CD4-positive, alpha-beta memory T cell (primary cell): ENCODE measurements at places on chromosomes 1 and 21.
A peak's percentile ranks its signal among the peaks of the same experiment; 100 is the strongest.

DNA sequence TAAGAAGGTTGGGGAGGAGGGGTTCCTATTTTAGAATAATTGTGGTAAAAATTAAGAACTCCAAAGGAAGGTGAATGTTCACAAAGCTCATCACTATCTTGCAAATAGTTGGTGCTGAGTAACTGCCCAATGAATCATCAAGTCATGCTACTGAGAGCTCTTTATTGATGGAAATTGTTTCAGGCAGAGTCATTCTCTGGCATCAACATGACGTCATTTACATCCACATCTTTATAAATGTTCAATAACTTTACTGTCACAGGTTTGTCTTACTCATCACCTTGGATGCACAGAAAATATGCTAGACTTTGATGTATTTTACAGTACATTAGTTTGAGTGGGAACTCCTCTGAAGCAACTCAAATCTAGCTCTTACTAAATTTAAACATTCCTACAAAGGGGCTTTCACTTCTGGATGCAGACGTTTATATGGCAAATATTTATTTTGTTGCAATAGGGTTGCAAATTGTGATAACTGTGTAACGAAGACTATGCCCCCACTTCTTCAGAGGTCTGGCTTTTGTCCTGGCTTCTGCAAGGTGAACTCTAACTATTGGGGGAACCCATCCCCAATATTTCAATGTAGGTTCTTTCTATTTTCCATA, 273.7 kb upstream of the AJAP1 start:
- DNase-seq: no peak

GRCh38 chr1:203373991-203374390, 23.1 kb upstream of the FMOD start:
- DNase-seq: no peak

- no peak for DNase-seq
Observed at GRCh38 chr21:26881504-26882228, 36.5 kb upstream of the ADAMTS1 start.

- DNase-seq: no peak
Observed at GRCh38 chr21:19608101-19608621, 1204.6 kb upstream of the TMPRSS15 start.

GRCh38 chr1:158998037-158998780, 11.5 kb upstream of the IFI16 start:
- no peak for DNase-seq

- no peak for DNase-seq
Observed at GRCh38 chr1:45304311-45305081, 22.2 kb upstream of the HPDL start.

GRCh38 chr1:201184307-201185122, 6.1 kb upstream of the IGFN1 start:
- DNase-seq: no peak

DNA sequence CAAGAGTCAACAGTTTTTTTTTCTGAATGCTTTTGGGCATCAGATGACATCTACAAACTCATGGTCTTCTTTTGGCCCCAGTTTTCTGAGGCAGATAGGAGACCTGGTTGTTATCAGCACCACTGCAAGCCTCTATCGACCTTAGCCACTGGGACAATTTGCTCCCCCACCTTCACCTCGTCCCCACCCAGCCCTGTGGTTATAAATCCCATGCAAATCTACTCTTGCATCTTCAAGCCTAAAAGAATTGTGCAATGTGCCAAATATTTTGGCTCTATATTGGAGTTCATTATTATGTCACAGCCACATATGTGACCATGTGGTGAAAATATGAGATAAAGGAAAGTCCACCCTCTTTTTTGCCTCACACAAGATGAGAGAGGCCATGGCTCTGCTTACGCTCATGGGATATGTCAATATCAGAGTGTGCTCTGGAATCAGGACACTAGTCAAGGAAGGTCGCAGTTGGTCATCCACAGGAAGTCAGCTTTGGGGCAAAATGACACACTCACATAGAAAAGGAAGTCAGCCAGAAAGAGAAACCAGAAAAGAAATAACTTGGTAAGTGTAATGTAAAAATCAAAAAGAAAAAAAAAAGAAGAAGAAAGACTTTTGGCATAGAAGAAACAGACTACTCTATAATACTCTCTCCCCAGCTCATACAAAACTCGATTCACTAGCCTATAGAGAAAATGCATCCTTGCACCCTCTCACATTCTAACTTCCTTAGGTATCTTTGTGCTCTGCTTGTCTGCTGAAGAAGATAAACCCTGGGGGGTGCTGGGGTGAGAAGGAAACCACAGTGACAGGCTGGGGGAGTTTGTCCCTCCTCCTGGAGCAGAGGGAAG, 21.2 kb downstream of the SLC30A10 start:
- DNase-seq: no peak

DNA sequence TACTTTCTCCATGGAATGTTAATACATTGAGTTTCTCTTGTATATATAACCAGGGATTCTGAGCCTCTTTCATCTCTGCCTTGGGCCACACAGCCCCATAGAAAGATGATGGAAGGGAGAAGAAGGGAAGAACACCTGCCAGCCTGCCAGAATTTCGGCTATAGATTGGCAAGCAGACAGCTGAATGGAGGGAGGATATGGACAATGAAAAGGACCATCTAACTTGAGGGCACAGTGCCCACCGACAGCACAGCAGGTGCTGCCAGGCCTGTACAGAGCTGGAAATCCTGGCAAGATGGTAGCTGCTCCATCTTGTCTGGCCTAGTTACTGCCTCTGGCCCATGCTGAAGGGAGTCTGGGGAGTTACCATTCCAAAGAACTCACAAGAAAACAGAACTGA, 244.3 kb downstream of the FGGY start:
- DNase-seq: no peak

- DNase-seq: no peak
Observed at GRCh38 chr1:75234562-75234961, 100.4 kb downstream of the LHX8 start.

GRCh38 chr1:245652660-245653427, 498.1 kb downstream of the KIF26B start:
- DNase-seq: no peak

DNA sequence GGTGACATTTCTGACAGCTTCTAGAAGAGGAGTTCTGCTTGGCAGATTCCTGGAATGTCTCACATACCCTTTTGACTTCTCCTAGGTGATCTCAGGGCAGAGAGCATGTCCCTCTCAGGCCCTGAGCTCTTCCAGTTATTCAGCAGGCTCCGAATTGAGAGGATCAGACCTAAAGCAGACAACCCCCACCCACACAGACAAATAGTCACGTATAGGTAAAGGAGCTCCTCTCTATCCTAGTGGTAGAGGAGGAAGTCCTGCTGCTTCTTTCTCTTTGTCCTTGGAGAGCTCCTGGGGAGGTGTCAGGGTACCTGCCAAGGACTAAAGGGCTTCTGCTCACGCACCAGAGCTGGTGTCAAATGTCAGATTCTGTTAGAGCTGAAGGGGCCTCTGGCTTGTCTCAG, 128.1 kb downstream of the IER5 start:
- no peak for DNase-seq

GRCh38 chr1:228281631-228282328, 73.9 kb downstream of the OBSCN start:
- DNase-seq: no peak

DNA sequence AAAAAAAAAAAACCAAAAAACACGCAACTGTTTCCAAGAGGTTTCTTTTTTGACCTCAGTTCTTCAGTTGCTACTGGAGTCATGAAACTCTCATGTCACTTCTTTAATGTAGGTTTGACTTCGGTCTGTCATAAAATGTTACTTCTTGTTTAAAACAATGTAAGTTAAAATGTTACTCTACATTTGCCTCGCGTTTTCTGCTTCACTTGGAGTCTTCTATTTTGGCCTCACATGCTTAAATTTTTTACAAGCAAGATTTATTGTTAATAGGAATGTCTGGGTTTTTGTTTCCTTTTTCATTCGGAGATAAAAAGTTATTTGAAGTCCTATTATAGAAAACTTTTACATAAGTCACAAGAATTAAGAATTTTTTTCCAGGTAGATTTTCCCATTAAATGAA, 880.2 kb downstream of the LTN1 start:
- no peak for DNase-seq

GRCh38 chr1:244302876-244303609, 148.7 kb downstream of the ADSS2 start:
- no peak for DNase-seq

DNA sequence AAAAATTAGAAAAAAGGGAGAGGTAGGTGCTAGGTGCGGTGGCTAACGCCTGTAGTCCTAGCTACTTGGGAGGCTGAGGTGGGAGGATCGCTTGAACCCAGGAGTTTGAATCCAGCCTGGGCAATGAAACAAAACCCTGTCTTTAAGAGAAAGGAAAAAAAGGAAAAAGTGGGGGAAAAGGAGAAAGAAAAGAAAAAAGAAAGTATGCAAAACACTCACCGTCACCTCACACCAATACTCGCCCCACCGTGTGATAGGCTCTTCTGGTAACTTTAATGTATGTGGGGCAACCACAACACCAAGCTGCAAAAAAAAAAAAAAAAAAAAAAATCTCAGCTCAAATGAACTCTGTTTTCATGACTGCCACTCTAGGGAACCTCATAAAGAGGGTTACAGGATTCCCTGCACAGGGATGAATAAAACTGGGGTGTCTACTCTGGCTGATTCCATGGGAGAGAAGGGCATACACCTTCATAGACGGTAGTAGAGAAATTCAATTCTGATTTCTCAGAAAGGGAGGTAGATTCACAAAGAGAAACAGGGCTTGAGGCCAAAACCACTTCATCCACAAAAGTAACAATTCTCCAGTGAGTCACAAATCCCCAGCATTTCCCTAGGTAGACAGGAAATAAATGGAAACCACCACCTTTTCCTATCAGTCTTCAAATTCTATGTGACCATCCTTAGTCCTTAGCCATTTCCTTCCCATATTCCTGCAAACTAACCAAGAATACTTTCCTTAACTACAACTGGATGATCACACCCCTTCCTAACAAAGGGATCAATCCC, 2.5 kb downstream of the MRPL9 start:
- no peak for DNase-seq

- DNase-seq: no peak
Observed at GRCh38 chr1:154062309-154062708, 71.7 kb downstream of the RPS27 start.

DNA sequence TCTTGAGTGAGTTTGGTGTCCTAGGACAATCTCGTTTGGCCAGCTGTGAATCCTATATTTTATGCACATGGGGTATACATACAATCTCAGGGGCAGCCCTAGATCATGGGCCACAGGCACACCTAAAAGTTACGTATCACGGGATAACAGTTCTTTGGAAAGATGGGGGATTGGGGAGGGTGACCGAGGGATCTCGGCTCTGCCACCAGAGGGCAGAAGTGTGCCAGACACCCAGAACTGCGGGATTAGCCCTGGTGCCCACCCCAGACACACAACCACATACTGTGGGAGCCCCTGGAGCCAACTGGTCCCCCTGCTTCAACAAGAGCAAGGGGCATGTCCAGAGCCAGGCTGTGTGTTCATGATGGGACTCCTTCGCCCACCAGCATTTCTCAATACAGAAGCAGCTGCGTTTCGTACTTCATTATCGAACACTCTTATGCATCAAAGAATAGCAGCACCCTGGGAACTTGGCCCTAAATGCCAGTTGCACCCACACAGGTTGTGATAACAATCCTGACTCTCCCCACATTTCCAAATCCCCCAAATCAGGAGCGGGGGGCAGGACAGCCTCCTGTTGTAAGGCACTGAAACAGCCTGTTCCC, 37.4 kb downstream of the TMCO4 start:
- peak; percentile 17 for DNase-seq

GRCh38 chr21:31490443-31490842, 146.4 kb upstream of the TIAM1 start:
- no peak for DNase-seq

- no peak for DNase-seq
Observed at GRCh38 chr1:173009597-173009996, 41.1 kb downstream of the TNFSF18 start.

DNA sequence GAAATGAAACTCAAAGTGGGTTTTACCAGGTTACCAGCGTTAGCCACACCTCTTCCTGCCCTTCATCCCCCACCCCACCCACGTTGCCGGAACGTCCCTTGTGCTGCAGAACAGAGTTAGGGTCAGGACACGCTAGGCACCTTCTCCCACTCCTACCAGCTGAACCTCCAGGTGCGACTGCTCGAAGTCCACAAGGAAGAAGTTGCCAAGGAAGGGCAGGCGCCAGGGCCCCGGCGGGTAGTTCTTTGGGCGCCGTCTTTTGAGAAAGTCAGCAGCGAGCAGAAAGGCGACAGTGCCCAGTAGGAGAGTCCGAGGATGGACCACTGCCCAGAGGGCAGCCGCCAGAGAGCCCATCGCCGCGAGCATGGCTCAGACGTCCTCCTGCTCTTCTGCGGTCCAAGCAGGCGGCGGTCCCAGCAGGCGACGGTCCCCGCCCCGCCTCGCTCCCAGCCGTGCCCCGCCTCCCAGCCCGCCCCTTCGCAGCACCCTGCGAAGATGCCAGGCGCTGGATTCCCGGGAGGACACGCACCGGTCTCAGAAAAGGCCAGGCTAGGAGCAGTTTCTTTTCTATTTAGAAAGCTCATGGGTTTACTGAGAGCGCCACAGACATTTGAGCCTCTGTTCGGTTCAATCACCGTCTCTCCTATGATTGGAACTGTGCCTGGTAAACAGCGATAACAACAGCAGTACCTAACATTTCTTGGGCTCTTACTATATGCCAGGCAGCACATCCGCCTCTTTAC, at the start of gene CYP2J2:
Gene CYP2J2, minus strand, starts transcription at position 393 of the 743 bp plus-strand sequence. Its CDS starts 27 bp downstream, at position 366.
- peak; percentile 13 for DNase-seq

DNA sequence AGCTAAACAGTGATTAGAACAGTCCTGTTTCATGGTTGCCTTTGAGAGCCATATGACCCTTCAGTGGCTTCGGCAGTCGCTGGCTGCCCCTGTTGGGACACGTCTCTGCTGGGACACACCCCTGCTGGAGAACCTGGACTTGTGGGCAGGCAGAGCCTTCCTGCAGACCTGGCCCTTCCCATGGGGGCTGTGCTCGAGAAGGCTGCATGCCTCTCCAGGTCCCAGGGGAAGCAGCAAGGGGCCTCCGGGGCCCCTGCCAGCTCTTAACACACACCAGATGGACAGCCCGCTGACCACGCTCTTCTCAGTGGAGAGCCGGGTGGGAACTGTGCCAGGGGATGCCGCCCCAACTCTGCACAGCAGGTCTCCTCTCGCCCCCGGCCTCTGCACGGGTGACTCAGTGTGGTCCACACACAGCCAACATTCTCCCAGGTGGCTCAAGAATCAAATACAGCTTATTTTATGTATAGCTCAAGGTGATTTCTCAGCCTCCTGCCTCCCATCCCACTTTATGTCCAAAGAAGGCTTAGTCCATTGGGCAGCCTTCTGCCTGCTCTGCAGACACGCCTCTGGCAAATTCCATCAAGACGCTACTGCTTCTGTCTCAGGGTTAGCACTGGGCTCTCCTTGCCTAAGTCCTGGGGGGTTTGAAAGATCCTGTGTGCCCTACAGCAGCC, 450.8 kb downstream of the KIF26B start:
- no peak for DNase-seq

GRCh38 chr1:200971955-200972711, 51.4 kb downstream of the KIF21B start:
- DNase-seq: peak; percentile 58

GRCh38 chr1:185603158-185603557, 131.0 kb upstream of the HMCN1 start:
- DNase-seq: no peak
